ENCODE measurements at places on chromosomes 11 and 22.

GRCh38 chr11:1521382-1522080, 35.0 kb upstream of the MOB2 start:
- no peak for DNase-seq

- no peak for DNase-seq
These were observed 1.2 kb downstream of the MRTFA start for GRCh38 chr22:40635043-40635939.

DNA sequence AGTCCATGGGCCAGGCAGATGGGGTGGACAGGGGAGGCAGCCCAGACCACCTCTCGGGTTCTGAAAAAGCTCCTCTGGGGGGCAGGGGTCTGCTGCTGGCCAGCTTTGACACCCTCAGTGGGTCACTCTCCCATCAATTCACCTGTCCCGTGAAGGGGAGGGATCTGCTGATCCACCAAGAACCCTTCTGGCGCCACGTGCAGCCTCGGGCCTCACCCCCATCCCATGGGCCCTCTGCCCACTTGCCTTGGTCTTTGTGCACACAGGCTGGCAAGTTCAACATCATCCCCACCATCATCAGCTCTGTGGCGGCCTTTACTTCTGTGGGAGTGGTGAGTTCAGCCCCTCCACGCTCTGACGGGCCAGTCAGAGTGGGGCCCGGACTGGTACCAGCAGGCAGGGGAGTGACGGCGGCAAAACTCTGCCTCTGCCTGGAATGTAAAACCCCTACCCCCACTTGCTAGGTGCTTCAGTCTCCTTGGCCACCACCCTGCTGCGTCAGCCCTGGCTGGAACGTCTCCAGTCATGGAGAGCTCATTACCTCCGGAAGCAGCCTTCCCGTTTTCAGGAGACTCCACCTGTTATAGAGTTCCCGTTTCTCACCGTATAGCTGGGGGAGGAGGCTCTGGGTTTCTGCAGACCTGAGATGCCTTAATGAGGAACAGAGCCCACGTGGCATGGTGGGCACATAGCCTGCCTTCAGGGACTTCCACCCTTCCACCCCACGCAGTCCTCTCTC, 12.7 kb downstream of the PRG3 start:
- DNase-seq, result no peak

DNA sequence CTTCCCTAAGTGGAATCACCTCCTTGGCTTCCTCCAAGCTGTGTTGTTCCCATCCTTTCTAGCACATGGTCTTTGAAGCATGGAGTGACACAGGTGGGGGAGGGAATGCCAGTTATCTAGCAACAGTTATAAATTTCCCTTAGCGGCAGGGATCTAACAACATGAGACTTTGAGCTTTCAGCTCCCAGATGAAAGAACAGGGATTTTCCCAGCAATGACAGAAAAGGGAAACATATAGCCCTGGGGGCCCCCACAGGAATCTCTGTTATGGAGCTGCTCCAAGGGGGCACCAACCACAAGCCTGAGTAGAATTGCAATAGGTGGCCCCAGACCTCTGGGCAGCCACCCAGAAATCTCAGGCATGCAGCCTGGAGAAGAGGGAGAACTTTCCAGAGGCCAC, 163.0 kb downstream of the GRIK4 start:
- DNase-seq, result no peak

DNA sequence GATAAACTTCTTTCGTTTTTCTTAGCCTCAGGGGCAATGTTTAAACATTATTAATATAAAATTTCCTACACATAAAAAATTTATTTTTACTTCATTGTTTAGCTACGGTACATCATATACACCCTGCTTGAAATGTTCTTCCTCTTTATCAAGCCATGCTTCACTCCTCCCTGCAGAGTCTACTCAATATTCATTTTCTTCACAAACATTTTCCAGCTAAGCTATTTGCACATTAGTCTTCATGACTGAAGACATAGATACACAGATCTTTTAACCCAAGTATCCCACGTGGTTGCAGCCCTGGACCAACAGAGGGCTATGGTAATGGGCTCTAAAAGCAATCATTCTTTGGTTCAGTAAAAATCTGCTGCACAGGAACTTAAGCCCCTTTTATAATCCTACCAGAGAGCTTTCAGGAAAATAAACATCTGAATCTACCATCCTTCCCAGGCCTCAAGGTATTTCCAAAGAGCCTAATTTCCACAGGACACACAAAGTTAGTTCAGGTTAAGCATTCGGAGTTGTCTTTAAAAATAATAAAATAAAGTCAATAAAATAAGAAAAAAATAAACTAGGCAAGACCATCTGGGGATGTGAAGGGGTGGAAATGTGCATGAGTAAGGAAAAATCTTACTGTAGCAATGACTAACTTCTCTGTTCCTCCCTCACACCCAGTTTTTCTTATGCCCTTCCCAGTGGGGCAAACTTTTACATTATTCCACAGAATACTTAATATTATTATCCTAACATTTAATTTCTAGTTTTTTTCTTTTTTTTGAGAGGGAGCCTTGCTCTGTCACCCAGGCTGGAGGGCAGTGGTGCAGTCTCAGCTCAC, 21.6 kb upstream of the OR6X1 start:
- no peak for DNase-seq

GRCh38 chr11:68385128-68385527, 72.7 kb downstream of the LRP5 start:
- no peak for DNase-seq

GRCh38 chr11:12397931-12398334, 20.6 kb downstream of the PARVA start:
- no peak for DNase-seq

- no peak for DNase-seq
These were observed 6.7 kb downstream of the CPT1B start for GRCh38 chr22:50571264-50572175.
